ENCODE measurements at places on chromosomes 11 and 22.

GRCh38 chr11:134120921-134121526 is 52.2 kb downstream of the JAM3 start:
- DNase-seq: no peak

- no peak for DNase-seq
Measured at GRCh38 chr11:21446939-21447590, 745.8 kb upstream of the ANO5 start.

DNA sequence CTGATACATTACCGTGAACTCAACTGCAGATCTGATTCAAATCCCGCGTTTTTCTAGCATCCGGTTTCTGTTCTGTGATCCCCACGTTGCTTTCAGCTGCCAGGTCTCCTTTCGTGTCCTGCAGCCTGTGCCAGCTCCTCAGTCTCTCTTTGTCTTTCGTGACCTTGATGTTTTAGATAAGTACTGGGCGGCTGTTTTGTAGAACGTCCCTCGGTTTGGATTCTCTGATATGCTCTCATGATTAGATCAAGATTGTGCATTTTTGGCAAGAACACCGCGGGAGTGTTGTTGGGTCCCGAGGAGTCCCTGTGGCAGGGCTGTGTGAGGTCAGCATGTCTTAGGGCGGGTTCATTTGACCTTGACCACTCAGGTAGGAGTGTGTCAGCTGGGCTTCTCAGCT is 38.6 kb downstream of the KCNQ1 start:
- DNase-seq: no peak

GRCh38 chr22:22974795-22975580 is 87.4 kb downstream of the IGLL5 start:
- no peak for DNase-seq

- no peak for DNase-seq
Measured at GRCh38 chr22:31652088-31652487, 9.9 kb downstream of the PISD start.

DNA sequence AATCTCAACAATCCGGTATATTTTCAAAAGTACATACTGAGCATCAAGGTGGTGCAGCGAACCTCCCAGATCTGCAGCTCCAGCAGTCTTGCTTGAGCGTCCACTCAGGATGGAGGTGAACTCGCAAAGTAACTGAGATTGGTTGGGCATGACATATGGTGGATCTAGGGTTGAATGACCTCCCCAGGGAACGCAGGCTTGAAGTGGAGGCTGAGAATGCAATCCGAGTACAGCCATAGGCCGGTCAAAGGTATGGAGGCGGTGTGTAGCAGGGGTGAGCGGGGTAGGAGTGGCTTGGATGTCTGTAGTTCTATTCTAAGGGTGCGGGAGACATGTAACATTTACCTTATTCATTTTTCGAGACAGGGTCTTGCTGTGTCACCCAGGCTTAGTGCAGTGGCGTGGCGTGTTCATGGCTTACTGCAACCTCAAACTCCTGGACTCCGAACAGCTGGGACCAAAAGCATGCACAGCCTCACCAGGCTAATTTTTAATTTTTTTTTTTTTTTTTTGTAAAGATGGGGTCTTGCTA is 631 bp upstream of the C22orf39 start:
- no peak for DNase-seq

DNA sequence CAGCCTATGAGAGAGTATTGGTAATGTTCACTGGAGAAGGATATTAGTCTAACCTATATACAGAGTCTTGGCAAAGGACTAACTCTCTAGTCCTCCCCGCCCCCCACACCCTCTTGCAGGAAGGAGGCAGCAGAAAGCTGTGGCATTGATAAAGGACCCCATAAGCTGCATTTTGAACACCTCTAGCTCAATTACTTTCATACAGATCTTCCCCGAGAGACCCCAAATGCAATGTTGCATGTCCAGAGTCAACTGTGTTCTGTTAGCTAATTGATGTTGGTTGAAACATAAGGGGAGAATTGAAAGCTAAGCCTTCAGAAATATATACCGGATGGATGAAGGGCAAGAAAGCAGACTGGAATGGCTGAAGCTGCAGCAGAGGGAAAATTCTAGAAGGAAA is 2.8 kb downstream of the MAP6 start:
- DNase-seq: no peak
